ENCODE measurements at places on chromosomes 16 and 17.

DNA sequence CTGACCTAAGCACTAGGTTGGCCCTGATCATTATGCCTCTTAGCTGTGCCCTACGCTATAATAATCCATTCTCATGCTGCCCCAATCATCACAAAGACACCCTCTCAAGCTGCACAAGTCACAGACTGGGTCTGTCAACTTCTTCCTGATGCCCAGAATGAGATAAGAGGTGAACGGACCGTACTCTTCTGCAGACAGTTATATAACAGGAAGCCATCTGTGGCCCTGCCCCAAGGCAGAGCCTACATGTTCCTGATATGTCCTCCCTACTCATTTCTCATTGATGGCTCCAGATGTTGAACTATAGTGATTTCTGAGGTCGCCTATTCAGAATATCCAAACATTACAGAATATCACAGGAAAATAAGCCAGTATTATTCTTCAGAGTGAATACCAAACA is 471.6 kb upstream of the ERCC4 start:
- no peak for DNase-seq

DNA sequence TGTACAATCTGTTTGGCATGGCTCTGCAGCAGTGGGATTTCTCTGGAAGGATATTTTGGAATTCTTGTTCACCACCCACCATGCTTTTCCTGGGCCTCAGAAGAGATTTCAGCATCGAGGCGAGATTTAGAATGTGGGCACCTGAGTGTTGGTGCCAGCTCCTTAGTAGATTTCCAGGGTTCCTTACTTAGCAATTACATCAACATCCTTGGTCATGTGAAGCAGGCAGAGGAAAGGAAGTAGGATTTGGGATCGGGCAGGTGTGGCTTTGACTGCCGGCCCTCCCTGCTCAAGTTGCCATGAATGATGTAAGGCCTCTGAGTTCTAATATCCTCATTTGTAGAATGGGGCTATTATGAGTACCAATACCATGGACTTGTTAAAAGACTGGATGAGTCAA is 13.1 kb upstream of the RBFOX1 start:
- DNase-seq: no peak

- no peak for DNase-seq
These were observed 52.0 kb downstream of the RNF213 start for GRCh38 chr17:80312621-80313135.

DNA sequence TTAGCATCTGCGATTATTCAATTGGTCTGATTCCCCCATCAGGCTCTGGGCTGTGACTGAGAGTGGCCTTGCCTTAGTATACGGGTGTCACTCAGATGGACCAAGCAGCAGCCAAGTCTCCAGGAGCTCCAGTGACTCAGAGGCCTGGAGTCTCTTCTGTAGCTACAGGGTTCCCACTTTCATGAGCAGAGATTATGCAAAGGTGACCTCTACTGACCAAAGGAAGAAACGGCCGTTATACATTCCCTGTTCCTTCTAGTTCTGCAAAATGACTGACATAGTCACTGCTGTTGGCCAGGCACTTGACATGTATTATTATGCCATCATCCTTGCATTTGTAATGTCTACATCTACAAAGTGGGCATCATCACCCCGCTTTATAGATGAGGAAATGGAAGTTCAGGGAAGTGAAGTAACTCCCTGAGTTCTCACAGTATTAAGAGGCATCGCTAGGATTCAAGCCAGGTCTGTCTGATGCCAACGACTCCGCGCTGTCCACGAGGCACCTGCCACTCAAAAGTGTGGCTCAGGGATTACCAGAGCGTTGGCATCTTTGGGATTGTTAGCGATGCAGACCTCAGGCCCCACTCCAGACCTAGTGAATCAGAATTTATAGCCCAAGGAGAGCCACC is 23.3 kb downstream of the SLC38A7 start:
- DNase-seq: no peak

DNA sequence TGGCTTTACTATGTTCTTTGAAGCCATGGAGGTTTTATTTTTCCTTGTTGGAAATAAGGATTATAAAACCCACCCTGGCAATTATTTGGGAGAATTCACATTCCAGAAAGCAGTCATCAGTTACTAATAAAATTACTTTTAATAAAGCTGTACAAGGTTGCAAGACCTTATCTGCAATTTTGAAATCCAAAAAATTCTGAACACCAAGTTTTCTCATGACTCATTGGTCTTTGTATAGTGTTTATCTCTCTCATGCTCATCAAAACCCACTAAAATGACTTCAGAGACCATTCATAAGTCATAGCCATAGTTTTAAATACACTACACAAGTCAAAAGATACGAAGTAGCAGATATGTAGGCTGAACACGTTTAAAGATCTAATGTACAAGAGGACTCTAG is 6.0 kb upstream of the KRT38 start:
- DNase-seq: no peak

GRCh38 chr17:57948555-57949420 is 6.4 kb downstream of the CUEDC1 start:
- no peak for DNase-seq

DNA sequence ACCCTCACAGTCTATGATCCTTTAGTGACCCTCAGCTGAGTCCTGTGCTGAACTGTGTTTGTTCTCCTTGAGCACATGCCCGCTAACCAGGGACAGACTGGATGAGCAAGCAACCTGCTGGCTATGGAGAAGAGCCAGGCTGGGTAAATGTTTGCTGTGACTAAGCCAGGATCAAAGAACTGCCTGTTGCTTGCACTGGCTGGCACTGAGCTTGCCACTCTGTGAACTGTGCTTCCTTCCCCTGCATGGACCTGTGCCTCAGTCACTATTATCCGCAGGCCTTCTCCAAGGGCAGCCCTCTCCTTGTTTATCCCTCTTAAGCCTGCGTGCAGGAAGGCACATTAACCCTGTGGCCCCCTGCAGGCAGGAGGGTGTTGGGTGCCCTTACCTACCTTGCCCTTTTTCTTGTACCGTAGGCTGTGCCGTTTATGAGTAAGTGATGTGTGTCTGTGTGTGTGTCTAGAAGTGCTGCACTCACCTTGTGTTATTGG is 7.4 kb downstream of the PNPO start:
- DNase-seq: no peak

GRCh38 chr16:76959166-76959565 is 231.8 kb upstream of the MON1B start:
- no peak for DNase-seq

GRCh38 chr16:52350031-52350642 is 196.8 kb downstream of the TOX3 start:
- DNase-seq: no peak

DNA sequence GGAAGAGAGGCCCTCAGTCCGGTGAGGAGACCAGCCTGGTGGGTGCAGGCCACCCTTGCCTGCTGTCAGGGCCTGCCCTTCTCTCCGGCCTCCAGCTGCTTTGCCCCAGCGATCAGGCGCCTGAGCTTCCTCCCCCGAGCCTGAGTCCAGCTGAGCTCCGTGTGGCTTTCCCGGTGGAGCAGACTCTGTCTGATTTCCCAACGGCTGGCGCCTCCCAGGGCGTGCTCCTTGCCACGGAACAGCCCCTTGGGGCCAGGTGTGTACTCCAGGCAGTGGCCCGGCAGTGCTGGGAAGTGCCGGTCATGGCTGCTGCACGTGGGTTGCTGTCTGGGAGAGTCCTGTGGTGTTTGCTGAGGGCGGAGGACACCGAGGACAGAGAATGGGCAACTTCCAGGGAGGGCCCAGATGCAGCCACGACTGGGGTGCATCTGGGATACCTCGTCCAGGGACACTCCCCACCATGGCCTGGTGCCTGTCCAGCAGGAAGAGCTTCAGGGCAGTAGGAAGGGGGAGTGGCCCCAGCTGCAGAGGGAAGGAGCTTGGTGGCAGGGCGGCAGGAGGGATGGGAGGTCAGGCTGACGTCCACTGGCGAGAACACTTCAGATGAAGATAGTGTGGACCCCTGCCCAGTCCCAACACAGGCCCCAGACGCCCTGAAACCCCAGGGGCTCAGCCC is 22.5 kb downstream of the METRNL start:
- DNase-seq: no peak

- no peak for DNase-seq
These were observed 12.6 kb upstream of the PRR29 start for GRCh38 chr17:63985387-63986140.

GRCh38 chr16:88558457-88559442 is 11.5 kb upstream of the ZC3H18 start:
- peak; percentile 3 for DNase-seq

DNA sequence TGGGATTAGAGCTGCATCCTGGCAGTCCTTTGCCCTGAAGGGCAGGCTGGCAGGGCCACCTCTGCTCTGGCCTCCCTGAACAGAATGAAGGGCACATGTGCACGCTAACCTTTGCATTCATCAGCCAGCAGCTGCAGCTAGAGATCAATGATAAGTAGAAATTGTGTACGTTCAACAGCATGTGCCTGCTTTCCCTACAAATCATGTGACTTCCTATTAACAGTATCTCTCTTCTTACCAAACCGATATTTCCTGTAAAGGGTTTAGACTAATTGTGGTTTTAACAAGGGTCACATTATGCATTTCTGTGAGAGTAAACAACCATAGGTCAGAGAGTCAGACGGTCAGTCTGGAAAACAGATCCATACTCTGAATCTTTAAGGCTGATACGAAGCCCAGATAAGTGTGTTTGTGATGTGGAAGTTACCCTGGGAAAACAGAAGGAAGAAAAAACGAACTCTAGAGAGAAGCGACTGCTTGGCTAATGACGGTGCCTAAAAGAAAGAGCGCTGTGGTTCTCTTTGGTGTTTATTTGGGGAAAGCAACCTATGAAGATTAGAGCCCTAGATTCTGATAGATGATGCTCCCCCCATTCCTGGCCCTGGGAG is 219.4 kb downstream of the MAF start:
- no peak for DNase-seq
